Right cardiac atrium (tissue), 5 donors: ENCODE measurements at places on chromosomes 6 and 20.
A peak's percentile ranks its signal among the peaks of the same experiment; 100 is the strongest.

DNA sequence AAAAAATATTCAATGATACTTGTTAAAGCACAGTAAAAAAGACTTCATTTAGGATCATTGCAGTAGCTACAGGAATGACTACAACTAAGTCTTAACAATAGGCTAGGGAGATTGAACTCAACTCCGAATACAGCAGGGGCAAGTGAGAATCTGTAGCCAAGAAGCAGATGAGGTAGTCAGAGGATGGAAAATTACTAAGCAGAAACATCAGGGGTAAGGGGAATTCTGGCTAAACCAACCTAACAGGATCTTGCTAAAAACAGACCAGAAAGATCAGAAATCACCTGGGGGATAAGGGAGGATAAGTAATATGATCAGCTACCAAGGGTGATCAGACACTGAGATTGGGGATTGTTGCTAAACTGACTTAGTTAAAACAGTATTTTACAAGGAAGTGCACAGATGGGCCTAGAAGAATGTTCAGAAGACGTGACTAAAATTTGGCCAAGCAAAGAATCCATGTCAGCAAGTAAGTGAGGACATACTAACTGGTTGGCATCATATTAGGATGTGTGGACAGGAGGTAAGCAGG is 217.5 kb downstream of the TENT5A start:
- DNase-seq, result no peak

DNA sequence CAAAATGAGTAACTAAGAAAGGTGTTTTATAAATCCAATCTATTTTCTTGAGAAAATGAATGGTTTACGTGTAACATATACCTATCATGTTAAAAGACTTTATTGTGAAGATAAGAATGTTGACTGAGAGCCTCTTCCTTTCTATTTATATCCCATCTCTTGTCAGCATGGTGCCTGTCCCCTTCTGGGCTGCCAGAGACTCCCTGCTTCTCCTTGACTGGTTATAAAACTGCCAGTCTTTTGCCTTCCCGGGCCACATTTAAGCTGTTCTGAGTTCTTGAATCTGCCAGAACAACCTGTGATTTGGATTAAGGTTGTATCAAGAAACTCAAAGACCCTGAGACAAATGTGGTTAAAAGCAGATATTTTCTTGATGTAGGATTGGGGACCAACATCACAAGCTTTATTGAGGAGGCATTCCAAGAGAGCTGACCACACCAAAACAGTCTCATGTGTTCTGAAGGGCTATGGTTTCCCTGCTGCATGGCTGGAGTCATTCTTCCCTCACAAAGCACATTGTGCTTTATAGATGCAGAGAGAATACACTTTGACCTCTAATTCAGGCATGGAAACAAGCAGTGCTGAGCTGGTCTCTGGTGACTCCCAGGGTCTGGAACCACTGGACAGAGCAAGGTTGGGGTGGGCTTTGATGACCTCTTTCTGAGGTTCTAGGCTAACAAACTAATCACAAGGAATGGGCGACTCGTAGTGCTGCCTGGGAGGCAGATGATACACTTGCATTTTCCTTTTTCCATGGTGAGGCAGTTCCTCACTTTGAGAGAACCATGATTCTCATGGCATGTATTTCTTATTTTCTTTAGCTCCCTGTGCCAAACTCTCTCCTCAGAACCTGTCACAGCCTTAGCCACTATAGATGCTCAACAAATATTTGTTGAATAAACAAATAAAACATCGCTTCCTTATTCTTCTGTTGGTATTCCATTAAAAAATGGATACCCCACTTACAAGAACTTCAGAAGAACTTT is 205.0 kb upstream of the PREP start:
- DNase-seq, result no peak

DNA sequence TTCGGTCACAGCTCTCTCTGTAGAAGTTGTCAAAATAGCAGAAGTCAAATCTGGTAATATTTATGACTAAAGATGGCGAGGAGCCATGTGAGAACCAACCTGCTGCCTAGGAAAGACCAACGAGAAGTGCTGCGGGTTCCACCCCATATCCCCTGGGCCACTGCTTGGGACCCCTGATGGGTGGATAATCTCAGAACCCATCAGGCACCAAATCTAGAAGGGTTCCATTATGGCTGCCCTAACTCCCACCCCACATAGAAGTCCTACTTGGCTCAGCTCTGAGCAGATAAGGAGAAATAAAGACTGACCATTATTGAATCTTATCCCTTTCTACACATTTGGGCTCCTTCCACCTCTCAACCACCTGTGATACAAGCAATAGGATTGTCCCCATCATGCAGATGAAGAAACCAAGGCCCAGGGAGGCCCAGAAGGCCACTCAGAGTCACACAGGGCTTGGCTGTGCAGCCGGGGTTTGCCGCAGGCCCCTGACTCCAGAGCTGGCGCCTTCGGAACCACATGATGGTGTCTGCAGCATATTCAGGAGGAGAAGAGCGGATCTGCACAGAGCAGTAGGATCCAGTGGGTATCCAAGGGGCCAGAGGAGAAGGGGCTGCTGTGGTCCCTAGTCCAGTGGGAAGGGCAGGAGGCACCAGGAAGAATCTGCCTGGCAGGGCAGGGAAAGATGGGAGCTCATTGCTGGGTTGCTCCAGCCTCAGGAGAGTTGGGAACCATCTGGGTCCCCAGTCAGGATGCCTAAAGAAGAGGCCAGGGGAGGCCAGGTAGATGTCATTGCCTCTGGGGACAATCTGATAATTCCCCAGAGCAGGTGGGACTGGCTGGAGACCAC is 9.6 kb upstream of the PCMTD2 start:
- DNase-seq, result no peak

- no peak for DNase-seq
These were observed 390.0 kb downstream of the MMUT start for GRCh38 chr6:49072885-49073620.

- peak; percentile 87 for DNase-seq
These were observed 315.2 kb upstream of the SOX4 start for GRCh38 chr6:21278375-21278745.

GRCh38 chr6:142819603-142820337 is 125.2 kb downstream of the HIVEP2 start:
- DNase-seq, result no peak

GRCh38 chr6:147022041-147022440 is 182.2 kb upstream of the STXBP5 start:
- no peak for DNase-seq

GRCh38 chr6:54614499-54615195 is 231.9 kb upstream of the FAM83B start:
- no peak for DNase-seq

DNA sequence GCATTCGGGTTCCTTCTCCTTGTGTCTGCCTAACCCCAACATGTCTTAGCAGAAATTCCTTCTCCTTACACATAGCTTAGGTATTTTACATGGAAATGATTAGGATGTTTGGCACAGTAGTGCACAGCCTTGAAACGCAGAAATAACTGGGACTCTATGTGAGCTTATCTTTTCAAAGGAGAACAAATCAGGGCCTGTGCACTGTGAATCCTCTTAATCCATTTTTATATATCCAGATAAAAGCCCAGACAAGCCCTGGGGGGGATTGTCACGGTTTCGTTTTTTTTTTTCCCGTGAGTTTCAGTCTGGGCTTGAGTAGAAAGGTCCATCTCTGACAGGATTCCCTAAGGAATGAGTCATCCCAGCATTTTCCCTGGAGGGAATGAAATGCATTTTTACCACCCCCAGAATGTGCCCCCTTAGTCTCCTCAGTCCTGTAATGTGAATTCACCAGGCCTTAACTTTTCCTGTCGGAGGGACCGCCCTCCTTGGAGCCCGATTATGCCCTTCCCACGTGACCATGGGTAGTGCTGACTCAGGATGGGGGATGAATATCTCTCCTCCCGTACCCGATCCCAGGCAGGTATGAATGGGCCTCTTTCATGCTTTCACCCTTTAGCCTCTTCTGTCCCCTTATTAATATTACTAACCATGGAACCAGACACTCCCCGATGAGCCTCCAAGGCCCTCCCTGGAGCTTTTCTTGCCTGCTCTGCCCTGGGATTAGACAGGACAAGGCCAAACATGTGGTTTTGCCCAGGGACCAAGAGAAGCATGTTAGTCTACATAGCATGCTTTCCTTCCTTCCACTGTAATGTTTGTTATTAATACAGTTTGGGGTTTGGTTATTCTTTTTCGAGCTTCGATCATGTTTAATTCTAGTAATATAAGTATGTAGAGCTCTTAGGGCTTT is 23.9 kb upstream of the NAA20 start:
- peak; percentile 67 for DNase-seq

DNA sequence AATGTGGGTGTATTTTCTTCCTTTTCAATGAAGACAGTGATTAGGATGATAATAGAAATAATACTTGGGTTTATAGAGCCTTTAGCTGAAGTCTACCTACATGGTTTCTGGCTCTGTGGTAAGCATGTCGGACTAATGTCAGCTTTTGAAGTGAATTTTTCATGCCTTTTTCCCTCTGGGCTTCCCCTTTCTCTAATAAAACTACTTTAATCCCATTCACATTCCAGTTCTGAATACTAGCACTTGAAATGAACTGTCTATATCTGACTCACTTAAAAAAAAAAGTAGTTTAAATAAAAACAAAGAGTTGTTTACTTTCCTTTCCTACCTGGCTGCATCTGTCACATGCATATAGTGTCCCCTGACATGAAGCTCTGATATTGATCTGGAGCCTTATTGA is 545.9 kb upstream of the FLRT3 start:
- DNase-seq, result no peak

- DNase-seq, result no peak
These were observed 138.1 kb downstream of the ATXN1 start for GRCh38 chr6:16623029-16623653.

- DNase-seq, result no peak
These were observed 292.9 kb downstream of the TRDN start for GRCh38 chr6:123343836-123344235.

- DNase-seq, result no peak
These were observed 22.7 kb upstream of the HECA start for GRCh38 chr6:139112146-139112545.

DNA sequence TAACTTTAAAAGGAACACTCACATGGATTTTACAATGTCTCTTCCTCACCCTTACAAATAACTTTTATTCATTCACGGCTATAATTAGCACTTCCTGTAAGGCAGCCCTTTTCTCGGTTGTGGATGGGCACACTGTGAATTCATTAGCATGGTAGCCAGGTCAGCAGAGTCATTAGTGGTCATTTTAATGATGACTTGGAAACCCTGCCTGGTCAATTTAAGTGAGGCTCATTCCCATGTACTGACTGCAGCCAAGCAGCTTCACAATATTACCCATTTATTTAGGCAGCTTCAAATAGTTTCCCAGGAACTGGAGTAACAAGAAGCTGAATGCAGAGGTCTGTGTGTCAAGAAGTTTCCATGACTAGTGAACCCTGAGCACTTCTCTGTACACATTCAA is 248.8 kb downstream of the KHDC1L start:
- no peak for DNase-seq

GRCh38 chr6:142716097-142716496 is 228.9 kb downstream of the HIVEP2 start:
- no peak for DNase-seq

DNA sequence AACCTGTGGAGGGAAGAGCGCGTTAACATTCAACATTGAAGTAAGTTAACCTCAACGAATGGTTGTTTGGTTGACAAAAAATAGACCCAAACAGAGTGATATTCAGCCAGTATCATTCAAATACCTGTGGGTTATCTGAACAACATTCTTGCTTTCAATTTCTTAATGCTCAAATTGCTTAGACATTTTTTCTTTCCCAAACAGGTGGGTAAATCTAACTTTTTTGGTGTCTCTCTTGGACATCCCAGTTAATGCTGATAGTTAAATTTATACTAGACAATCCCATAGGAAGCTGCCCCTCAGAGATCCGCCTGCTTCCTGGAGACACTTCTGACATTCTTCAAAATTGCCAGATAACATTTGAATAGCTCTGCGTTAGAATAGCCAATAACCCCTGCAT is 14.1 kb upstream of the PFDN4 start:
- no peak for DNase-seq

DNA sequence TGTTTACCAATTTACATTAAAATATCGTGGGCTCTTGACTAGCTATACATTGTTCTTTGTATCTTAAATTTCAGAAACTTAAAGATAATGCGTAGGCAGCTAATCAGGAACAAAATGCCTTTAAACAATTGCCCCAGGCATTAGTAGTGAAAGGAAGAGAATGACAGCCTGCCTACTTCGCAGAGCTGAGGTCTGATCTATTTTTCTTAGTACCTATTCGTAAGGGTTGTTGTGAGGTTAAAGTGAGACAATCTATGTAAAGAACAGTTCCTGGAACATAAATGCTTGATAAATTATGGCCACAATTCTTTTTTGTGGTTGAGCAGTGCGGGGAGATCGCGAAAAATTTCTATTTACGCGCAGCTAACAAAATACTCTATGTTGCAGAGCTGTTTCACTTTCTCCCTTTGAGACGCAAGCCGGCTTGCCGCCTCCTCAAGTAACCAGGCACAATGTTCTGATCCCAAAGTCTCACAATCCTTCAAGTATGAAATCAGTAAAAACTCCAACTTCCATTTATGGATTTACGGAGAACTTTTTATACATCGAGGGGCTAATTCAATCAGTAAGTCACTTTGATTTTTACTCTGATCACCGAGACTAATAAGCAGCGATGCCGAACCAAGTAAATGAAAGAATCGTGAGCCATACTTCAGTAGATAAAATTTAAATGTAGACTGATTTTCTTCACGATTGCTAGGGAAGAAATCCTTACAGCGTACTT is 878 bp upstream of the PNRC1 start:
- DNase-seq, result peak; percentile 74

DNA sequence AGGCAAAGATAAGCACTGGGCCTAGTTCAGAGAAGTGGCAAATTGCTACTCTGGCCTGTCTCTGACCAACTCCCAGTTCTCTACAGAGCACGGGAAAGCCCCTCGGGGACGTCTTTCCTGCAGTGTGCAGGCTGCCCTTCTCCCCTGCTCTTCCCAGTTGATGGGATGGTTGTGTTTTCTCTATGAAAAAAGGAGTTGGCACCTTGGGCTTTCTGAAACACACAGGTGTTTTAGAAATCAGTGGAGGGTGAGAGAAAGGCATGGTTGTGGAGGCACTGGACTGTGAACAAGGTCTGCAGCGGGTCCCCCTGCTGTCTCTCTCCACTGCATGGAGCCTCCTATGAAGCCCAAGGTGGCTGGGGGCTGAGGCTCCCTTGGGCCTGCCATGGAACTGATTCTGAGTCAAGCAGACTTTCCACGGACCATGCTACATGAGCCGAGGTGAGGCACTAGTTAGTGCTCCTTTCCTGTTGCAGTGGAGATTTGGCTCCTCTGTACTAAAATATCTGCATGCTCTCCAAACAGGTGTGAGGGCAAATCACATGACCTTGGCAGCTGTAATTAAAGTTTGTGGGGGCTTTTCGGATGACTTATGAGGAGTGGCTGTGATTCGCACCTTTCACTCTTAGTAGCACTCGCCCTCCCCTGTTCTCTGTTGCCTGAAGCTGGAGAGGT is 16.3 kb downstream of the GTSF1L start:
- DNase-seq, result no peak

GRCh38 chr20:30505566-30505965 is 751.9 kb upstream of the DEFB115 start:
- DNase-seq, result no peak

- DNase-seq, result no peak
These were observed 5.2 kb downstream of the FAXC start for GRCh38 chr6:99344289-99344688.

GRCh38 chr6:39488255-39488879 is 165.9 kb upstream of the KCNK16 start:
- DNase-seq, result no peak

GRCh38 chr20:23637282-23638221 is at the start of gene CST3:
Gene CST3, minus strand, starts transcription at chr20:23637955. Its CDS starts 93 bp downstream, at chr20:23637862.
- DNase-seq, result peak; percentile 97
